ENCODE measurements at places on chromosomes 4 and X.

DNA sequence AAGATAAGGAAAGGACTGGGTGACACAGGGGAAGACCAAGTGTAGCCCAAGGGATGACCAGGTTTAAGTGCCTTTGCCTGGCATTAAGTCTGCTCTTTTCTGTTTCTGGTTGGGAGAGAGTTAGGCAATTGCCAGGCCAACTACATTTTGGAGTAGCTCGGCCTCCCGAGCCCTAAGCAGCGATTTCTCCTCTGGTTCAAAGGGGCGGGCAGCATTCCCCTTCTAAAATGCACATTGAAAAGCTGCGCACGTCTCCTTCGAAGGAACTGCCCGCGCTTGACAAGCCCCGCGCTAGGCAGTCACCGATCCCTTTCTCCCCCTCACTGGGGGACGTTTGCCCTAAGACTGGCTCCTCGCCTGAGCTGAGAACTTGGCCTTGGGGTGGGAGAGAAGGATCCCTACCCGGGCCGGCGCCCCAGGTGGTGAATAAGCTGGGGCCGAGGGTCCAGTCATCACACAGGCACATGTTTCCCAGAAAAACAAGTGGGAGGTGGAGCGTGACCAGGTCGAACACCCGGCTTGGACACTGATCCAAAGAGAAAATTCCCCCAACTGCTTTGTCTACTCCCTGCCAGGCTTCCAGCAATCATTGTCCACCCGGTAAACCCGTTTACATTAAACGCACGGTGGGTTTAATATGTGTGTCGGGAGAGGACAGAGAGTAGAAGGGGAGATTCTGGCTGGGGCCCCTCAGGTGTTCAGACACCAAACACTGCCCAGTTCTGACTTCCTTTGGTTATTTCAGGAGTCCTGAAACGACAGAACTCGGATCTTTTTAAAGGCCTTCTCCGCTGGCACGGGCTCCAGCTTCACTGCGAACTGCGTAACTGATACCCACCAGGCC lies 4.0 kb downstream of the ARX start:
- DNase-seq: no peak

DNA sequence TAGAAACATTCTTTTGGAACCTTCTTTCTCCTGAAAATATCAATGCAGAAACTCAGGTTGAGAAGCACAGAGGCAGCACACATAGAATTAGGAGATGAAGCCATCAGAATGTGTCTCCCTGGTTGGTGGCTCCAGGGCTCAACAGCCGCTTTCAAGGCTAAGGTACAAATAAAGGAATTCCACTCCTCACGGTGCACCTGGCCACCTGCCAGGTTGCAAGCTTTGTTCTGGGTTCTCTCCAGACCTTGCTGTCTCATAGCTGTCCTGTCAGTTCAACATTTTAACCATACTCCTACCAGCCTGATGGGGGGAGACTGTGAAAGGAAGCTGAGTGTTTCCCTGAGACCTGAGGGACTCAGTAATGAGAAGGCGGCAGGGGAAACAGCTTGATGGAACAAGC lies 96.3 kb upstream of the HPF1 start:
- DNase-seq: no peak

DNA sequence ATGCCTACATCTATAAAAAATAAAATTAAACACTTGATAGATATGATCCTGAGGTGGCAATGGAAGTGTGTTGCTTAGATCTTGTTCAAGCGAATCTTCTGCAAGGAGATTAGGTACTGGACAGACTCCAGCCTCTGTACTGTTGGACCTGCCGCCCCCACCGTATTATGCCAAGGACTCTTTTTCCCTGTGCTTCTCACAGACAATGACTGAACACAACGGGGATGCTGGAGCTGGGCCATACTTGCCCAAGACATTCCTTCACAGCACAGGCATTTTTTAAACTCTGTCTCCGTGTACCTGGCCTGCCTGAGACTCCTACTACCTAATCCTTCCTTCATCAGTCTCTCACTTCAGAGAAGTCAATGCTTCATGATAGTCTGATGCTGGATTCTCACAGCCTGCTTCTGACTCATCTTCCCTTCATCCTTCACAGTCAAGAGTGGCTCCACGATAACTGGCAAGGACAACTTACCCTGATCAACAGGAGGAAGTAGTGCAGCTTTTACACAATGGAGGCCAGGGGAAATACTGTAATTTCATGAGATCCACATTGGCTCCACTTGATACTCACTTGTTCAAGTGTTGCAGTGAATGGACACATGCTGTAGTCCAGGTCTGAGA lies 754.6 kb upstream of the AGA start:
- DNase-seq: no peak

GRCh38 chr4:54723220-54723619 lies 65.5 kb downstream of the KIT start:
- DNase-seq: no peak

GRCh38 chrX:125681058-125681457 lies 361.4 kb downstream of the TEX13C start:
- no peak for DNase-seq

- no peak for DNase-seq
These were observed 106.2 kb downstream of the PRRG1 start for GRCh38 chrX:37455381-37455780.

- DNase-seq: no peak
These were observed 171.1 kb upstream of the ANKRD50 start for GRCh38 chr4:124883632-124884031.

DNA sequence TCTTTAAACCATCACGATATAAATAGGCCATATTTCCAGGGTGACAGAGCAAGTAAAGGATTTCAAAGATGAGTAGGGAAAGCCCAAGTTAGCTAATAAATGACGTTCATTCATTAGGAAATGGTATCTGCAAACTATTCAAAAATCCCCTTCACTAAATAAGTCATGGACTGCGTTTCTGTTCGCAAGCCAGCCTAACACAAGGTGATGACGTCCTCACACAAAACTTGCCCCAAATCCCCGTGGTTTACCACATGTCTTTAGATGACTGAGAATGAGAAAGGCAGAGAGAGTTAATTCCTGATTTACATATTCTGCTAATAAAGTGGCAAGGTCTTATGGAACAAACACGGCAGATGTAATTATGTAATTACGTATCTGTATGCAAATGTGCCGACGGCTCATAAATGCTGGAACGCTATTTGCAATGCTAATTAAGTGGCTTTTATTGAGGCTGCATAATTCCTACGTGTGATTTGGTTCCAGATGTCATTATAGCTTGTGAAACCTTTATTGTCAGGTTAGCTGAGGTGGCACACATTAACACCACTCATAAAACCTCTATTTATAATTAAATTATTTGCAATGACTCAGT lies 437.7 kb upstream of the FRG1 start:
- peak; percentile 29 for DNase-seq

- DNase-seq: peak; percentile 55
These were observed 258.1 kb upstream of the NEIL3 start for GRCh38 chr4:177051473-177052060.

DNA sequence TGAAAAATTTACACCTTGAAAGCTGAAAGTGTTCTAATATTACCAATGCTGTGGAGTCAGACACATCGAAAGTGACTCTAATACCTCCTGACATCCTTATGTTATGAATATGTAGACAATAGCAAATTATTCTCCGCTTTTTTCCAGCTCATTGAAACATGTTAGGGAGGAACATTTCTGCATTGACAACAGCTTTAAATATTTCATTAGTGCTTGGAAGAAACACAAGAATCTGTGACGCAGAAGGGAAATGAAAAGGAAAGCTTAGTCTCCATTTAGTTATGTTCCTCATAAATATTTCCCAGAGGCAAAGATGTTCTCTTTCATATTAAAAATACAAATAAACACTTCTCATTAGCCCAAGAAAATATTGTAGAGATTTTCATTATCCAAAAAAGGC lies 55.8 kb upstream of the CD99 start:
- DNase-seq: no peak

DNA sequence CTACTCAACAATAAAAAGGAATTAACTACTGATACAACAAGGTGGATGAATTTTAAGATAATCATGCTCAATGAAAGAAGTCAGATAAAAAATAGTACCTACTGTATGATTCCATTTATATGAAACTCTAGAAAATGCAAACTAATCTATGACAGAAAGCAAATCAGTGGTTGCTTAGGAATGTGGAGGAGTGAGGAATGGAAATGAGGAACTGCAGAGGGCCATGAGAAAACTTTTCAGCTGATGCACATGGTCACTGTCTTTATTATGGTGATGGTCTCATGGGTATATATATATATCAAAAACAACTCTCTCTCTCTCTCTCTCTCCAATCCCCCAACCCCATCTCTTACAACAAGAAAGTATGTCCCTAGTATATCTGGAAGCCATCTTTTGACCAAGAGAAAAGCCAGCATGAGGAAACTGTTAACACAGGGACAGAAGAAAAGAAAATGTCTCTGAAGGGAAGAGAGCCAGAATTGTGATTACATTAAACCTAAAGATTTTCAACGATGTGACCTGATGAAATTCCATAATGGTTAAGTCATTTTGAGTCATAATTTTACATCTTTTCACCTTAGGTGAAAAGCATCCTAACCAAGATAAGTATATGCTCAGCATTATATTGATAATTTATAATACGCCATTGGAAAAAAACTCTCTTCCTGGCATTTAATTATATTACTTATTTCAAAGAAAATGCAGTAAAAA lies 8.5 kb upstream of the NFKB1 start:
- no peak for DNase-seq

GRCh38 chr4:11397146-11397545 lies 31.5 kb downstream of the HS3ST1 start:
- DNase-seq: no peak

DNA sequence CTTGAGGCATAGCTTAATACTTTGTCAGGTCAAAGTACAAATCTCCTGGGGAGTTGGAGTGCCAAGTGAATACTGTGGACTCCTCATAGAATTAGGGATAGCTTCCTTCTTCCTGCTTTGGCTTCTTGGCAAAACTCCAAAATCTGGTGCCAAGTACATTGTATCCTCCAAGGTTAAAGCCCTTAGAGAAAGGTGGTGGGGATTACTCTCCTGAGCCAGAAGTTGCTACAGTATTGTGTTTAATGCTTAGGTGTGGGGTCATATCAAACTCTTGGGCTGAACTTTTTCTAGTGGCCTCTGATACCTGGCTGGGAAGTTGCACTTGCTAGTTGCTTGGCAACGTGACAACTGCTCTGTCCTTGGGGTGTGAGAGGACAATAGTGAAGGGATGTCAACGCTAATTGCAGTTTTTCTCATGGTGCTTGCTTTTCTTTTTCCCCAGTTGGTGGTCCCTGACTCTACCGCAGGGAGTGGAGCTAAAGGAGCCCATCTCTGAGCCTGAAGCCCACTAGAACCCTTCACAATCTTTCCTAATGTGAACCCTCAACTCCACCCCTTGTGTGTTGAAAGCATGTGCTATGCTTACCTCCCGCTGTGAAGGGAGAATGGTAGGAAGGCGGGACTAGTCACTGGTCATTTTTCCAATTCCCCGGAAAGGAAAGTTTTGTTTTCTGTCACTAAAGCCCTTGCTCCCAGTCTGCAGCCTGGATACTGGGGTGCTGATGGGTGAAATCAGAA lies 35.5 kb downstream of the DLG3 start:
- no peak for DNase-seq

GRCh38 chr4:168656946-168657473 lies 160.2 kb downstream of the PALLD start:
- no peak for DNase-seq

- DNase-seq: no peak
These were observed 21.1 kb downstream of the CPLX1 start for GRCh38 chr4:804804-805203.

DNA sequence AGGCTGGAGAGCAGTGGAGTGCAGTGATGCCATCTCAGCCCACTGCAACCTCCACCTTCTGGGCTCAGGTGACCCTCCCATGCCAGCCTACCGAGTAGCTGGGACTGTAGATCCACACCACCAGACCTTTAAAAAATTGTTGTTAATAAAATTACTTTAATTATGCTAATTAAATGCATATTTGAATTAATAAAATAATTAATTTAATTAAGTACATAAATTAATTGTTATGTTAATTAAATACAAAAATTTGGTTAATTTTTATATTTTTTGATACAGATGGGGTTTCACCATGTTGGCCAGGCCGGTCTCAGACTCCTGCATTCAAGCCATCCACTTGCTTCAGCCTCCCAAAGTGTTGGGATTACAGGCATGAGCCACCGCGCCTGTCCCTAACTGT lies 12.6 kb upstream of the RAPGEF2 start:
- DNase-seq: no peak
